LHCN-M2 (cell line): ENCODE measurements at places on chromosomes 4 and X. TPM values are rescaled to one million over a fixed set of nuclear protein-coding genes. Genes with fewer than 3 reads are reported as not detected.
A peak's percentile ranks its signal among the peaks of the same experiment; 100 is the strongest.

DNA sequence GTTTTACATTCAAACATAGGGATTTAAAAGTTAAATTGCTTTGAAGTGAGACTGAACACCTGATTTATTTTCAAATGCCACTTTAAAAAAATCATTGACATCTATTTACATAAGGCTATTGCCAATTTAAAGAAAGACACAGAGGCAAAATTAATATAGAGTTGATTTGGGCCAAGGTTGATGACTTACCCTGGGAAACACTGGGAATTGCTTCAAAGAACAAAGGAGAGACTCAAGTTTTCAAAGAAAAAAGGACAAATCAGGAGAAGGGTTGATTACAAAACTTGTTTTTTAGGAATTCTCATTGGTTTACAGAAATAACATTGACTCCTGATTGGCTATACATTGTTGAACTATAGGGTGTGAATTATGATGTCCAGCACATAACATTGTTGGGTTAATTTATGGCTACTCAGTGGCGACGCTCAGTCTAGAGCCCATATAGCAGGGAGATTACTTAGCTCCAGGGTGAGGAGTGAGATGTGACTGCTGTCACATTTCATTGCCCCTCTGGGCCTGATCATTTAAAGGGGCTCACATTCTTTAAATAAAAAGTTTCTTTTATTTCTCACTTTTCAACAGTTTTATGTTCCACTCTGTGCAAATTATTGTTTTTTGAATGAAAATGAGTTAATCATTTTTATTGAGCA is 184.6 kb downstream of the SPATA18 start:
- no peak for DNase-seq

DNA sequence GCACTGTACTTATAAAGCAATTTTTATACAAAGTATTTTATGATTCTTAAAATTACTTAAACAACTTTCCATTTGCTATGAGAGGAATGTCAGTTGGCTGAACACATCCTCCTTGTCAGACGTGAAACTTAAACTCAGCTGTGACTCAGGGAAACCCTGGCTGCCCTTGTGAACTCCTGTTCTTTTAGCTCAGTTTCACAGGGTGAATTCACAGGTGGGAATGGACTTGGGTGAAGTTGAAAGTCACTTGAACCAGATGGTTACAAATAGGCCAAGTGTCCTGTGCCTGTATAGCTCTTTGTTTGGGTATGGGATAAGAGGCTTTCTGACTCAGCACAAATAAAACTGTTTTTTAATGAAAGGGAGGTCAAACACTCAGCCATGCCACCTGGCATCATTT is 67.4 kb upstream of the FAM47B start:
- peak; percentile 92 for DNase-seq

The WAS gene
- total RNA-seq = not detected in 2 replicates

DNA sequence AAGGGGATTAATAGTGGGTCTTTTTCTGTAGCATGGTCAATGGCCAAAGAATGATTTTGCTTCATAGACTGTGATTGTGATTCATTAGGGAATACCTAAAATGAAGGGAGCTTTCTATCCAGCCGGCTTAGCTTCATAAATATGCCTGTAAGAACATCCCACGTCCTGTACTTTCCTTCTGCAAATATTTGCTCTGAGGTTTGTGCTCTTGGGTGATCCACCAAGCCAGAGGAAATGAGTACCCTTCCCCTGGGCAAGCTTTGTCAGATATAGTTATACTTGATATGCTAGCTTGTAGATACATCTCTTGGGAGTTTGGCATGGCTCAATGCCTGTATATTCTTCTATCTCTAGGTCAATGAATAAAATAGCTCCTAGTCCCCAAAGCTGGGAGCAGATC is 28.2 kb upstream of the SPARCL1 start:
- DNase-seq = no peak

DNA sequence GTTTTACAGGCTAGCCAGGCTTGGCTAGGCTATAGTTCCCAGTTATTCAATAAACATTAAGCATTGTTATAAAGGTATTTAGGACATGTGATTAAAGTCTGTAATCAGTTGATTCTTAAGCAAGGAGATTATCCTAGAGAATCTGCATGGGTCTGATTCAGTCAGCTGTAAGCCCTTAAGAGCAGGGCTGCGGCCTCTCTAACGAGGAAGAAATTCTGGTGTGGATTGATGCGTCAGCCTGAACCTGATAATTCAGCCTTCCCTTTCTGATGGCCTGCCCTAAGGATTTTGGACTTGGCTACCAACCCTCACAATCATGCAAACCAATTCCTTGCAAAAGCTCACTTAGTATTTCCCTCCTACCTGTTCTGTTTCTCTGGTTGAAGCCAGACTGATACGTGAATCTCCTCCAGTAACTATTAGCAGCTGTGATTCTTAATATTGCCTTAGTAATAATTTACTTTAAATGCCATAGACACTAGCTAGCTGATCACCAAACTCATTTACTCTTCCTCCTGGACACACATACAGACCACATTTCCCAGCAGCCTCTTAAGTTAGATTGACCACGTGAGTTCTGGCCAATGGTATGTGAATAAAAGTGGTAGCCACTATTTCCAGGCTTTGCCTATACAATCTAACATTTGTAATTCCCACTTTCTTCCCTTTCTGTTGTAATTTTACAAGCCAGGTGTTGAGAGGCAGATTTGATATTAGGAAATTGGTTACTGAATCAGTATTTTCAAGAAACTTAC is 678.0 kb upstream of the INTU start:
- no peak for DNase-seq

DNA sequence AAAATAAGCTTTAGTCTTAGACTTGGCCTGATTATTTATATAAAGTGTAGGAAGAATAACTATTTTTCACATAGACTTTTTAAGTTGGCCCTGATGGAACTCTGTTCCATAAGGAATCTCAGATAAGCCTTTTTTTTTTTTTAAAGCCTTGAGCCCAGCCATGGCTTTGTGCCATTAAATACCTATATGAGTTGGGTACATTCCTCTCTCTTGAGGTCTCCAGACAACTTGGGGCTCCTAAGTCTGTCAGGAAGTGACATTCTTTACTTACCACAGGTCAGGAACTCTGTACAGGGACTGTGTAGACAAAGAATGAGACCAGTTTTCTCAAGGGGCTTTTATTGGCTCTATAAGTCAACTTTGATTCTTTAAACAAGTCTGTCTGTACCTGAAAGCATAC is 27.1 kb upstream of the IGFBP7 start:
- no peak for DNase-seq

DNA sequence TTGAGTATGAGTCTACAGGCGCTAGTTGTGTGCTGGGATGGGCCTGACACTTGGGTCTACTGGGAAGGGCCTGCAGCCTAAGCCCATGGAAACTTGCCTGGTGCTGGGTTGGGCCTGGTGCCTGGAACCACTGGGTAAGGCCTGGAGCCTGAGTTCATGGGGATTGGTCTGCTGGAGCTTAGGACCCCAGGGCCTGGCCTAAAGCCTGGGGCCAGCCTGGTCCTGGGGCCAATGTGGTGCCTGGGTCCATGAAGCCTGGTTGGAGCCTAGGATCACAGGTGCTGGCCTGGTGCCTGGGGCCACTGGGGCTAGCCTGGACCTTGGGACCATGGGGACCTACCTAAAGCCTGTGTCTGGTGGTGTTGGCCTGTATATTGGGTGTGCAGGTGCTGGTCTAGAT is 270.3 kb upstream of the GRIA3 start:
- DNase-seq = no peak

DNA sequence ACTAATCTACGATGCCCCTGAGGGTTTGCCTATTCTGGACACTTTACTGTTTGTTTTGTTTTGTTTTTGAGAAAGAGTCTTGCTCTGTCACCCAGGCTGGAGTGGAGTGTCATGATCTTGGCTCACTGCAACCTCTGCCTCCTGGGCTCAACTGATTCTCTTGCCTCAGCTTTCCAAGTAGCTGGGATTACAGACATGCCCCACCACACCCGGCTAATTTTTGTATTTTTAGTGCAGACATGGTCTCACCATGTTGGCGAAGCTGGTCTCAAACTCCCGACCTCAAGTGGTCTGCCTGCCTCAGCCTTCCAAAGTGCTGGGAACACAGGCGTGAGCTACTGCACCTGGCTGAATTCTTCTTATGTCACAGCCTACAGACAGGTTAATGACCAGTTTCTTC is 70.7 kb downstream of the MFAP3L start:
- DNase-seq = no peak

The PLK4 gene
- total RNA-seq = 31.1 and 47.5 TPM in 2 replicates

The NUP54 gene
- total RNA-seq = 42.4 and 48.2 TPM in 2 replicates

DNA sequence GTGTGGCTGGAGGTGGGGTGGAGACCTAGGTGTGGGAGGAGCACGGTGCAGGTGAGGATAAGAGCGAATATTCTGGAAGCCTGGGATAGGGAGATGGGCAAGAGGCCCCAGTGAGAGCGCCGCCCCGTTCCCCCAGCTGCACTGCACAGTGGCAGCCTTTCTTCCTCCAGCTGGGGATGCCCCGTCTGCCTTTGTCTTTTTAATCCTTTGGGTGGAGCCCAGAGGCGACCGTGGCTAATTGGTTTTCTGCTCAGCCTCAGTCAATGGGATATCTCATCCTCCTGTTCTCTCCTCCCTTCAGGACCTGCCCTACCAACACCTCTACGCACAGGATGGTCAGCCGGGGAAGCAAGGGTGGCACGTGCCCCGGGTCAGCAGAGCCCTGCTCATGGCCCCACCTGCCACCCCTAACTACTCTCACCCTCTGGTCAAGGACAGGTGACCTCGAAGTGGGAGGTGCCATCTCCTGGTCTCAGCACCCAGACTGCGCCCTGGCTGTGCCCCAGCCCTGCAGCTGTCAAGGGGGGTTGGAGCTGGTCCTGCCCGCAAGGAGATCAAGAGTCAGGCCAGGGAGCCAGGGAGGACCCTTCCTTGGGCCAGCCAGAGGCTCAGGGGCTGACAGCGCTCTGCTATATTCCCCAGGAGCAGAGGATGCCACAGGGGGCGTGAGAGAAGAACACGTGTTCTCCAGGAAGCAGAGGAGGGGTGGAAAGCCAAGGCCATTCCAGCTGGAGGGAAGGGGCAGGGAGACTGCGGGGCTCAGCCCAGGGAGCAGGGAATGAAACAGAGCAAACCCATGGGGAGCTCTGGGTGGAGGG is 64.0 kb downstream of the ADRA2C start:
- DNase-seq = no peak

The S100P gene
- not detected in 2 replicates for total RNA-seq

- peak; percentile 2 for DNase-seq
Observed at GRCh38 chrX:144681501-144681900, 565.8 kb upstream of the SPANXN1 start.
